ENCODE measurements at places on chromosomes 11 and 22.

DNA sequence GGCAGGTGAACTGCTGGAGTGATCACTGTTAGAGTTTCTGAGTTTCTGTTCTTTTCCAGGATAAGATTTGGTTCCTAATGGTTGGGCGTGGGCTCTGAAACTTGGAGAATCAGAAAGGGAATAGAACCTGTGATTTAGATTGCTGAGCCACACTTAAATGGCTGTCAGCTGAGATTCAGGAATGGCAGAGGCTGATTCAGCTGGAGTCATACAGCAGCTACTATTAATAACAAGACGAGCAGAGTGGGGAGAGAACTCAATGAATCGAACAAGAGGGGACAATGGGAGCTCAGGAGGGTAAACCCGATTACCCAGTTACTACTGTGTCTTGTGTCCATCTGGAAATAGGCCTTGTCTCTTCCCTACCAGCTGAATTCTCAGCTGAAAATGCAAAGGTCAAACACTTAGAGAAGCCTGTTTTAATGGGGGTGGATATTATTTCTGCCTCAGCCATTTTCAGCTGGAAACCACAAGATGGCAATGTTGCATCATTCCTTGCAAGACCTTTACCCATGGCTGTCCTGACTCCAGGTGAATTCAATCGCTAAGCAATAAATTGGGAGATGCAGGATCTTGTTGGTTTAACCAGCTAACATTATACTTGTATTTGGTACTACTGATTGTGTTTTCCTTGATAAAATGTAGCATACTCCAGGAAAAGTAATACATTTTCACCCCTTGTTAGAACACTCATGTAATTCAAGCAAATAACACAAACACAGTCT, 104.5 kb upstream of the RAG2 start:
- peak; percentile 10 for DNase-seq

- no peak for DNase-seq
Measured at GRCh38 chr22:46586123-46586519, 34.1 kb upstream of the GRAMD4 start.

GRCh38 chr22:26550498-26551033, 38.3 kb upstream of the TFIP11 start:
- no peak for DNase-seq

GRCh38 chr11:122803306-122803705, 35.0 kb upstream of the CRTAM start:
- no peak for DNase-seq

GRCh38 chr11:2566223-2567025, 121.6 kb downstream of the KCNQ1 start:
- no peak for DNase-seq

GRCh38 chr11:7592711-7593110, 78.9 kb downstream of the PPFIBP2 start:
- DNase-seq, result no peak

DNA sequence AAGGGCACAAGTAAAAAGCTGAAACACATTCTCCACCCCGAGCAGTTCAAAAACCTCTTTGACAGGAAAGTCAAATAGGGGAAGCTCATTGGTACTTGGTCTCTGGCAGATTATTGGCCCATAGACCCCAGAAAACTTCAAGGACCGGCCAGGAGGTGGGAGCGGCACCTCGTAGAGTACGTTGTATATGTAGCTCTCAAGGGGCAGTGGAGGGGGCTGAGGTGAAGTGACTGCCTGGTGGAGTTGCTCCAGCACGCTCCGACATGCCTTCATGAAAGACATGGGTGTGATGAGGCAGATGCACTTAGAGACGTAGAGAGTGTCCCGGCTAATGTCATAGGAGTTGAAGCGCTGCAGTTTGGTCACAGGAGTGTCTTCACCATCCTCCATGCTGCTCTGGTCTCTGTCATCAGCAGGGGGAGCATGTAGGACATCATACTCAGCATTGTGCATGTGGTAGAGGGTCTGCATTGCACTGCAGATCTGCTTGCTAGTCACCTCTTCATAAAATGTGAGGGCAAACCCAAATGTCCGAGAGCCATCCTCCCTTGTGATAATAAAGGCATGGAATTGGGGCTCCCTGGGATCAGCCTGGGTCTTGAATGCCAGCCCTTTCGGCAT, 61.3 kb downstream of the DENND5A start:
- no peak for DNase-seq

- DNase-seq, result no peak
Measured at GRCh38 chr11:19601235-19601634, 111.4 kb upstream of the NAV2 start.

DNA sequence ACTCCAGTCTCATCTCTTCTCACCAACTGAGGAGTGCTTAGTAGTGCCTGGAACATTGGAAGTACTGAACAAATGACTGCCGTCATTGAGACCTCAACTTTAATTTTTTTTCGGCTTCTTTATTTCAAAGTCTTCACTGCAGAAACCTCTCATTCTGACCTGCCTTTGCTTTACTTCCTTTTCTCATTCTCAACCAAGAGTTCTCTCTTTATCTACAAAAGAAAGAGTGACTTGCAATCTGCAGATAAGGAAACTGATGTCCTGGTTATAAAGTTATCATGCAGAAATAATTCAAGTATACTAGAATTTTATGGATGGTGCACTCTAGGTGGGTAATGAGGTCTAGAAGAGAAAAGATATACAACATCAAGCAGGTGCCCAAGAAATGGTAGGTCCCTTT, 1.2 kb upstream of the EED start:
- DNase-seq, result no peak

GRCh38 chr11:105024394-105024793, 1.4 kb upstream of the CASP5 start:
- DNase-seq, result no peak

GRCh38 chr22:22906907-22907550, 19.4 kb downstream of the IGLL5 start:
- DNase-seq, result no peak

DNA sequence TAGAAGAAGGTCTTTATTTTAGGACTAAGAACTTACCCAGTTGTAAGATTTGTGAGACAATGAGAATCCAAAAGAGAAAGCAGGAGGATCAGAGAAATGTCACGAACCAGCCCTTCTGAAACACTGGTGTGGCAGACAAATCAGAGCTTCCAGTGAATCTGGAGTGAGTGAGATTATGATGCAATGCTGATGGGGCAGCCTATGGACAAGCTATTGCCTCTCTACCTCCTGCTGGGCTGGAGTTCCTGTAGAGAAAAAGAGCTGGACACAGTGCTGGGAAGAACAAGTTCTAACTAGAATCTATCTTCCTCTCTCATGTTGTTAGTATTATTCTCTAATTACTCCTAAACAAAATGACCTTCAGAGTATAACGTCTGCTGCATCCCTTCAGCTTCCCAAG, 12.0 kb upstream of the ANO3 start:
- no peak for DNase-seq

DNA sequence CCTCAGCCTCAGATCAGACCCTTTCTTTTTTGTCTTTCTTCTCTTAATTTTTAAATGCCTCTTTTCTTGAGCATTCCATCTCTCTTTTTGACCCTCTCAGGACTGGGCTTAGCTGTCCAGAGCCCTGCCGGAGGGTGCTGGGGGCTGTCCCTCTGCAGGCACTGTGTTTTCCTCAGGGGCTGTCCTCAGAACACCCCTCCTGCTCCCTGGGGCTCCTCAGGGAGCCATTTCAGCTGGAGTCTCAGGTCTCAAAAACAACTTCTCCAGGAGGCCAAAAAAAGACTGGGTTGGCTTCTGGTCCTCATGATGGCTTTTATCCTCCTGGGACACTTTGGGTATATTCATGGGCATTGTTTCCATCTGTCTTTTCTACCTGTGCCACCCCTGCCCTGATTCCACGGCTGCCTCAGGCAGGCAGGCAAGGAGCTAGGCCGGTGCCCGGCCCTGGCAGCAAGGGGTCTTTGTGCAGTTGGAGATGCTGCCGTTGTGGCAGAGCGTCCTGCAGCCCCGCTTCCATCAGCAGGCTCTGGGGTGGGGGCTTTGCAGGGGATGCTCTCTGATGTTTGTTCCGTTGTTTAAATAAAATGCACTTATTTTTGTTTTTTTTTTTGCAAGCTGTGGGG, 85.1 kb downstream of the CEP164 start:
- DNase-seq, result no peak

DNA sequence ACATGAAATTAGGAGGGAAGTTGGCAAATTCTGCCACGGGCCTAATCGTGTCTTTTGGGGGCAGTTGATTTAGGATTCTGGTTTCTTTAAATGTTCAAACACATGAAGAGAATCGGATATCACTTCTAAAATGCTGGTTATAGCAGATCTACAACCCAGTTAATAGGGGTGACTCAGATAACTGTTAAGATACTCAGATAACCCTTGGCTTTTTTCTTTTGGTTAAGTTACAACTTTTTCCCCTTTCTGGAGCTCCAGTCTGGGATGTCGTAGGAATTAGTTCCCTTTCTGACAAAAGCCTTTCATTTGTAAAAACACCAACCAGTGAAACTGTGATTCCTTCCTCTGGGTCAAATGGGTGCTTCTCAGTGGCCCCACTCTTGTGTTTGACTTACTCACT, 976 bp downstream of the DEPDC7 start:
- DNase-seq, result no peak

GRCh38 chr11:77106759-77107158, 4.1 kb downstream of the OMP start:
- DNase-seq, result no peak

- no peak for DNase-seq
Measured at GRCh38 chr22:29473001-29473400, 7.0 kb upstream of the NEFH start.

GRCh38 chr11:64436000-64436399, 77.0 kb downstream of the RPS6KA4 start:
- no peak for DNase-seq

GRCh38 chr11:92611157-92611556, 358.3 kb upstream of the MTNR1B start:
- no peak for DNase-seq

DNA sequence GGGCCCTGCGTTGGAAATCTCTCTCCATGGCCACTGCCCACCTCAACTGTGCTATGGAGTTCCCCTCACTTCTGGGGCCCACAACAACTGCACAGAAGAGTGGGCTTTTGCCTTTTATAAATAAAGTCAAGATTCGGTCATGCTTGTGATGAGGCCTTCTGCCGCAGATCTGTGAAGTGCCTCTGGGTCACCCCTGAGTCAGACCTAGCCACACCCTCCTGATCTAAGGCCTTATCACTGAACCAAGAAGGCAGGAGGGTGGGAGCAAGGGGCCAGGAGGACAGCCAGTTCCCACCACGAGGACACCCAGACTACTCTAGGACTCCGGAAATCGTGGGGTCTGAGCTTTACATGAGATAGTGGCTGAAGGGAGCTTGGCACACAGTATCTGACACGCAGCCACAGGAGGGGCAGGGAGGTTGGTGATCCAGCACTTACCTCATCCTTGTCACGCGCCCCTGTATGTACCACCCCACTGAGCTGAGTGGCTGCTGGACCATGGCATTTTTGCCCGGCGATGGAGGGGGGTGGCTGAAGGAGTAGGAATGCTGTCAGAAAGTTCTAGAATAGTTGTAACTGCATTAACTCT, 115.7 kb downstream of the ABTB2 start:
- no peak for DNase-seq

DNA sequence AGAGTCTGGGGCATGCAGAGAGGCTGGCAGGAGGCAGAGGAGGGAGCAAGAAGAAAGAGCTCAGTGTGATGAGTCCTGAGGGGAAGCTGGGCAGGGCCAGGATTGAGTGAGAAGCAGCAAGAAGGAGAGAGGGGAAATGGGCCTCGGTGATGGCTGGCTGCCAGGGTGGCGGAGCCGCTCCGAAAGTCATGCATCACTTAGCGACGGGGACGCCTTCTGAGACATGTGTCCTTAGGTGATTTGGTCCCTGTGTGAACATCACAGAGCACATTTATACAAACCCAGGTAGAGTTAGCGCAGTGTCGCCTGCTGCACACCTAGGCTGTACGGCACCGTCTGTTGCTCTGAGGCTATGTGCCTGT, 15.1 kb downstream of the TBC1D22A start:
- no peak for DNase-seq

Measured in NCI-H1694 (cell line).